ENCODE measurements at places on chromosomes 11 and 22. TPM values are rescaled to one million over a fixed set of nuclear protein-coding genes. Genes with fewer than 3 reads are reported as not detected.

Gene OR52I1
- not detected for total RNA-seq

Gene PRDX5
- 401 TPM for total RNA-seq

Gene BRSK2
- 0.09 TPM for total RNA-seq

Gene SPINDOC
- total RNA-seq = 29.2 TPM

Gene OR5P2
- total RNA-seq = not detected

Gene CPT1A
- total RNA-seq = 8.7 TPM

Gene FGF3
- total RNA-seq = not detected

Gene CENPM
- total RNA-seq = 2.6 TPM

Gene ESAM
- 0.35 TPM for total RNA-seq

Gene TRAF6
- 4.3 TPM for total RNA-seq

Gene DRD4
- total RNA-seq = not detected
